ENCODE measurements at places on chromosomes 2 and 18.

- no peak for DNase-seq
Measured at GRCh38 chr18:62033756-62034155, 140.9 kb upstream of the RNF152 start.

DNA sequence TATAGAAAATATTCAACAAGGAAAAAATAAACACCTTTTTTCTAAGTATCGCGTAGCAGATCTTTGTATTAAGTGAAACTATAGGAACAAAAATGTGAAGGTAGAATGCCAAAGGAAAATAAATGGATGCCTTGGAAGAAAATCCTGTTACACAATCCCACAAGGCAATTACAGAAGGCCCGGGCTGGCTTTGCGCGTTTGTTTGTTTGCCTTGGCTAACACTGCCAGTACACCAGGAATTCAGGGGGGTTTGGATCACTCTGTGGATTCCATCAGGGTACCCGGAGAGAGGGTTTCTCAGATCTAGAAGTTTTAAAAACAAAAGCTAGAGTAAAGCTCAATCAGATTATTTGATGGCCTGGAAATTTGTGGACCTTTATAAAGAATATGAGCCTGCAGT, 478.3 kb downstream of the FBXO15 start:
- DNase-seq, result no peak

- no peak for DNase-seq
Measured at GRCh38 chr2:160608599-160608998, 115.0 kb upstream of the RBMS1 start.

GRCh38 chr2:211766689-211767088, 771.9 kb downstream of the ERBB4 start:
- peak; percentile 69 for DNase-seq

DNA sequence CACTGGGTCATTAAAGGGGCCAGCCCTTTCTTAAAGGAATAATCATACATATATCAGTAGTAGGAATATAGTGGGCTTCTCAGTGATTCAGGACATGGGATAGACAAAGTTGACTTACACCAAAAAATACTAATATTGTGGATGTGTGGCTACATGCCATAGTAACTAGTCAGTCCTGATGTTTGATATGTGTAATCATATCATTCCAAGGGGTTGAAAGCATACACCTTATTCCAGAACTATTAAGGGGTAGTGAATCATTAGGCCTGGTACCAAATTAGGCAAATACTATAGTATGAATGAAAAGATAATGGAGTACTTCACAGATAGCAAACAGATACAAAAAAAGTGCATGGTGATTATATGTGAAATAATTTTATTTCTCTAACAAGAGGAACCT, 814.9 kb upstream of the NRXN1 start:
- DNase-seq, result no peak

DNA sequence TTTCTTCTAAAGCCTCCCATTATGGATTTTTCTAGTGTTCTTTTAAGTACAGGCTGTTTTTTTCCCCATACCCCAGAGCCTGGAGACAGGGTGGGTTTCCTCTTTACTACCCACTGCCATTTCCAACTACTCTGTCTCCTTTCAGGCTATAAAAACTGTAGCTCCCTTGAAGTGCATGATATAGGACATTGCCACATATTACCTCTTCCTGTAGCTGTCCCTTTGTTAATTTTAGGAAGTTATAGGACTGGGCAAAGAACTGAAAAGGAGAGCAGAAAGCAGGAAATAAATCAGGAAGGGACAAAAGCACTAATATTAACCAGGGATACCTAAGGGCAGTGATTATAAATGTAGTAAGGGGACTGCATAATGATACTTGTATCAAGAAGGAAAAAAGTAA, 54.1 kb downstream of the VIL1 start:
- no peak for DNase-seq

GRCh38 chr2:199467066-199467822, 9.5 kb upstream of the SATB2 start:
- DNase-seq, result peak; percentile 53

GRCh38 chr2:119550856-119551255, 6.6 kb downstream of the CFAP221 start:
- no peak for DNase-seq

DNA sequence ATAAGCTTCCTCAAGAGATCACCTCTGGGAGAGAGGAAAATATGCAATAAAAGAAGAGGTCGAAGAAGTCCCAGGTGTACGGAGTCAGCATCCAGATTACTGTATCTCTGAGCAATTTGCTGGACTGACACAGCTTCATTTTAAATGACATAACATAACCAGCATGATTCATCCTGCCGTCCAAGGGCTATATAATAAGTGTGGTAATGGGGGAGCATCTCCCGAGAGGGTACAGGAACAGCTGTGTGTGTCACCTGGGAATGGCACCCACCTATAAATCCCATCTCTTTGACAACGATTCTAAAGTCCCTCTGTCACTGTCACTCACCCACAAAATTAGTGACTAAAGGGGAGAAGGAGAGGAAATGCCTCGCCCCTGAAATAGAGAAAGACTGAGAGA, 19.3 kb upstream of the FZD7 start:
- DNase-seq, result no peak

DNA sequence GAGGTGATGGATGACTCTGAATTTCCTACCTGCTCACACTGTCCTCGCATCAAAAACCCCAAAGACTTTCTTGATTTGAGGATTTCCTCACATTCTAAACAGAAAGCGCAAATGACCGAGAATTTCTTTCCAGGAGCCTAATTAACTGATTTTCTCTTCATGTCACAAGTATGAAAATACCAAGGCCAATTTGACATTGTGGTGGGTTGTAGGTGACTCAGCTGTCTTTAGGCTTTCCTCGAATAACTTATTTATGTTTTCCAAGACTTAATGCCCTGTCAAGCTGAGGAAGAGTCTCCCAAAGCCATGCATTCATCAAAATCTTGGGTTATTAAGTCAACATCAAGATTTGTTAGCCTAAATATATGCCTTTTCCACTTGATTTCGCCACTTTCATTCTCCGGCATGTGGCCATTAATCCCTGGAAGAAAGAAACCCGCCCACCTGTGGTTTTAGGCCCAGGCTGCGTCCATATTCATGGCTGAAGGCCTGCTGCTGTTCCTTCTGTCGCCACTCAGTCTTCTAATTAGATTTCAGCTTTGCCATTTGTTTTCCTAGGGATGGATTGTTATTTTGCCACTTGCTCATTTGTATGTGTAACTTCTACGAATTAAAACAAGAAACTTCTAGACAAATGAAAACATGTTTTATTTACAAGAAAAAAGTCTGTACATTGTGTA, 84.9 kb downstream of the ST6GAL2 start:
- DNase-seq, result peak; percentile 59

GRCh38 chr2:15588329-15588919, 3.2 kb upstream of the DDX1 start:
- peak; percentile 67 for DNase-seq

- DNase-seq, result no peak
Measured at GRCh38 chr2:10864861-10865636, 46.7 kb upstream of the KCNF1 start.

DNA sequence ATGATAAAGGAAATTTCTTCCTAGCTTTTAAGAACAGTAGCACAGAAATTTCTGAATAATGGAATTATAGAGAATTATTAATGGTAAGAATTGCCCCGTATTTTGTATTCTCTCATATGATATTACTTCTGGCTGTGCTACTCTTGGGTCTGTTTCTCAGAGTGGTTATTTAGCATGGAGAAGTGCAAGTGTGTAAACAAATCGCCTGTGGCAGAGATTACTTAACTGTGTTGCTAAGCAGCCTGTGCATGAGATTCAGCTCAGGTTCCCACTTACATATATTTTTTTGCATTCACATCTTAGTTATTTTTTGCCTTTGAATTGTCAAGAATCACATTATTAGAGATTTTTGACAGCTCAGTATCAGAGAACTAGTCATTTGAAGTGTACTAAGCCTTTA, 80.1 kb upstream of the NFATC1 start:
- no peak for DNase-seq

- no peak for DNase-seq
Measured at GRCh38 chr2:128446874-128447537, 128.3 kb upstream of the HS6ST1 start.

All from mesendoderm (in vitro differentiated cells).